Effector memory CD4-positive, alpha-beta T cell (primary cell): ENCODE measurements at places on chromosomes 12 and 14.

DNA sequence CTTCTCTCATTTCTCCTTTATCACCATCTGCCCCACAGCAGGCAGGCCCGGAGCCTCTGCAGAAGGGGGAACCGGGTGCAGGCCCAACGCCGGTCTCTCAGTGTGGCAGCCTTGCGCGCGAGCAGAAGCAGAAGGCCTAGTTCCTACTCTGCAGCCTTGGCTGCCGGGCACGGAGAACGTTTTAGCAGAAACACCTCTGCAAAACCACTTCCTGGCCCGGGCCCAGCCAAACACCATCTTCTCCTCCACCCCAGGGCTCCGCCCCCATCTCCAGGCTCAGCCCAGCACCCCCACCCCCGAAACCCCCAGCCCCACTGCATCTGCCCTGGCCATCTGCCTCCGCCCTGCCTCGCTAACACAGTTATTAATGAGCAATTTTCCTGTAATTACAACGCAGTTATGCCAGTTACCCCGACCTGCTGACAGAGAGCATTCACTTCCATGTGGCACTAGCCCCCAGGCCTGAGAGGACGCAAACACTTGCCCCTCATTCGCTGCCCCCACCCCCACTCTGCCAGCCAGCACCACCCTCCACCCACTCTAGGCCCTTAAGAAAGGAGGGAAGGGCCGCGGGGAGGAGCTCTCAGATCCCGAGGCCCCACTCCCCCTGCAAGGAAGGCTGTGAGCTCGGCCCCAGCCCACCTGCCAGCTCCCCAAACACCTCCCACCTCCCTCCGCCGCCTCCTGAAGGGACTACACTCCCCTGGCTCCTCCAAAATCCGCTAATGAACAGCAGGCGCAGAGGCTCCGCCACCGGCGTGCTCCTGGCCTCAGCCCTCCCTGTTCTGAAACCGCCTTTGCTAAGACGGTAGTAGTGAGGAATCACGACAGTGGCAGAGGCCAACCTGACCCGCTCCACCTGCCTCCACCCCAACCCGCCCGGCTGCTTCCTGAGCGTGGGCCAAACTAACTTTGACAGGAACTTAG lies 44.7 kb upstream of the FBRSL1 start:
- peak; percentile 44 for DNase-seq

DNA sequence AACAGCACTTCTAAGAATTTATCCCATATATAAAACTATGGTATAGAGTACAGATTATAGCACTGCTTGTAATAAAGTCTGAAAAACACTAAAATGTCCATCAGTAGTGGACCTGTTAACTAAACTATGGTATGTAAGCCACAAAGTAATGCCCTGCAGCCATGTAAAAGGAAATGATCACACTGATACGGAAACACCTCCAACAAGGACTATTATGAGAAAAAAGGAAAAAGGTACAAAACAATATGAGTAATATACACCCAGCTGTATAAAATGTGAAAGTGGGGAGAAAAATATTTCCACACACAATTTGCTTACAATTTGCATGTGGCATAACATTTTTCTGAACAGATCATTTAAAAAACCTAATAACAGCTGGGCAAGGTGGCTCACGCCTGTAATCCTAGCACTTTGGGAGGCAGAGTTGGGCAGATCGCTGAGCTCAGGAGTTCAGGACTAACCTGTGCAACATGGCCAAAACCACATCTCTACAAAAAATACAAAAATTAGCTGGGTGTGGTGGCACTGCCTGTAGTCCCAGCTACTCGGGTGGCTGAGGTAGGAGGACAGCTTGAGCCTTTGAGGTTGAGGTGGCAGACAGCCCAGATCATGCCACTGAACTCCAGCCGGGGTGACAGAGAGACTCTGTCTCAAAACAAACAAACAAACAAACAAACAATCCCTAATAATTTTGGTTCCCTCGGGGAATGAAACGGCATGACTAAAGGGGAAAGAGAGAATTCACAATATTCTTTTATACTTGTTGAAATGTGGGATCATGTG lies 250.5 kb downstream of the MED13L start:
- DNase-seq = no peak

- no peak for DNase-seq
These were observed 234.0 kb downstream of the ETNK1 start for GRCh38 chr12:22858849-22859570.

- DNase-seq = no peak
These were observed 30.5 kb upstream of the SLC10A1 start for GRCh38 chr14:69827560-69827959.
